ENCODE measurements at places on chromosomes 4 and X.

DNA sequence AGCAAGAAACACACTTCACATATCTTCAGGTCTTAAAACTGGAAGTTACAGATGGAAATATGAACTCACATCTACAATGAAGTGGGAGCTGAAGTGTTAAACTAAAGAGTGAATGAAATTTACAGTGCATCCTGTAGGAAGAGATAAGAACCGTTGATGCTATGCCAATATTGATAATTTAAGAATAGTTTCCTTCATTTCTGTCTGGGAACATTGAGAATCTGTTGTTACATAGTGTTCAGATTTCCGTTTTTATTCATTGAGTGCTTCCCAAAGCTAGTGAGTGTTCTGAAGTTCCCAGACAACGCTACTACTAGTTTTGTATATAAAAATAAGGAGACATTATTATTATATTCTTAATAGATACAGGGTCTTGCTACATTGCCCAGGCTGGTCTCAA, 52.3 kb downstream of the UBE2K start:
- DNase-seq = no peak

DNA sequence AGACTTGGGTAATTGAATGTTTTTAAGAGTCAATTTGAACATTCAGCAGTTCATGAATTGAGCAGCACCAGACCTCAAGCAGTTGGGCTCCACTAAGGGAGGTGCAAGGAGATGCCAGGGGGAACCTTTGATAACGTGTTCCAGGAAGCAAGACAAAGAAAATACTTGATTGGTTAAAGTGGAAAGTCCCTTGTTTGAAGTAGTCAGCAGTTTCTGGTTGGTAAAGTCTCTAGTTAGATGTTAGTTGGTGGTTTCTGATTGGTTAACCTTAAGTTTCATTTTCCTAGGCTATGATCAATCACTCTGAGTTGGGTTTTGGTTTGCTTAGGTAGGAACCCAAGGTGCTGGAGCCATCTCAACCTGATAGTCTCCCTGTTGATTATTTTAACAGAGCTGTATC, 4.0 kb downstream of the HERC6 start:
- no peak for DNase-seq

DNA sequence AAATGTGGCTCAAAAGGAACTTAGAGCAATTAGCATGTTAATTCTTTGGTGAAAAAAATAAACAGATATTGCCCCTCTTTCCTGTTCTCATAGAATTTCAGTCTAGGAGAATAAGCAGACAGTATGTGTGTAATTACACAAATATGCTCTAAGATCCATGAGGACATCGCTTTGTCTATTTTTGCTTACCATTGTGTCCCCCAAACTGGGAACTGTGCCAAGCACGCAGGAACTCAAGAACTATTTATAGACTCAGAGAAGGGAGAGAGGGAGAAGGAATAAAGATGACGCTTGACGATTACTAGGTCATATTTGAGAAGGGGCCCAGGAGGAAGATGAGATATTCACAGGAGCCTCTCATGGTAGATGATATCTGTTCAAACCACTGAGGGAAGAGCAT, 692.6 kb downstream of the RAB28 start:
- no peak for DNase-seq

- DNase-seq = no peak
These were observed 35.2 kb upstream of the SLC2A9 start for GRCh38 chr4:10056334-10057022.
